ENCODE measurements at places on chromosomes 6 and 20.

- no peak for DNase-seq
Observed at GRCh38 chr6:157461000-157461915, 80.3 kb downstream of the ZDHHC14 start.

DNA sequence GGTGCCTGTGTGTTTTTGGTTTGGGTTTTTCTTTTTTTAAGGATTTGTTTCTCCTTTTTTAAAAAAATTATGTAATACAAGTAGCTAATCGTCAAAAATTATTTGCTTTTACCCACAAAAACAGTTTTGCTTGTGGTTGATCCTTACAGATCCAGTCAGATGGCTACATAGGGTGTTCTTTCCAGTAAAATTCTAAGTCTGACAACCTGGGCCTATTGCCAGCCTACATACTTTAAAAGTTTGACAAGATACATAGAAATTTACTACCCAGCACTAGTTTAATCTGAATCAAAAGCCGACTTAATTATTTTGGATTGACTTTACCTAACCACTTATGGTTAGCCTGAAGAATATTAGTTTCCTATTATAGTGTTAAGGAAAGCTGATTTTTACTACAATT, 2.1 kb upstream of the SOX4 start:
- no peak for DNase-seq

DNA sequence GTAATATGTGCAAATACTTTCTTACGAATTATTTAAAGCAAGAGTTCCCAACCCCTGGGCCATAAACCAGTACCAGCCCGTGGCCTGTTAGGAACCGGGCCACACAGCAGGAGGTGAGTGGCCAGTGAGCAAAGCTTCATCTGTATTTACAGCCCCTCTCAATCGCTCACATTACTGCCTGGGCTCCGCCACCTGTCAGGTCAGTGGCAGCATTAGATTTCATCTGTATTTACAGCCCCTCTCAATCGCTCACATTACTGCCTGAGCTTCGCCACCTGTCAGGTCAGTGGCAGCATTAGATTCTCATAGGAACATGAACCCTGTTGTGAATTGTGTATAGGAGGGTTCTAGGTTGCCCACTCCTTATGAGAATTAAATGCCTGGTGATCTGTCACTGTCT, 142.0 kb downstream of the RNASET2 start:
- DNase-seq, result no peak

DNA sequence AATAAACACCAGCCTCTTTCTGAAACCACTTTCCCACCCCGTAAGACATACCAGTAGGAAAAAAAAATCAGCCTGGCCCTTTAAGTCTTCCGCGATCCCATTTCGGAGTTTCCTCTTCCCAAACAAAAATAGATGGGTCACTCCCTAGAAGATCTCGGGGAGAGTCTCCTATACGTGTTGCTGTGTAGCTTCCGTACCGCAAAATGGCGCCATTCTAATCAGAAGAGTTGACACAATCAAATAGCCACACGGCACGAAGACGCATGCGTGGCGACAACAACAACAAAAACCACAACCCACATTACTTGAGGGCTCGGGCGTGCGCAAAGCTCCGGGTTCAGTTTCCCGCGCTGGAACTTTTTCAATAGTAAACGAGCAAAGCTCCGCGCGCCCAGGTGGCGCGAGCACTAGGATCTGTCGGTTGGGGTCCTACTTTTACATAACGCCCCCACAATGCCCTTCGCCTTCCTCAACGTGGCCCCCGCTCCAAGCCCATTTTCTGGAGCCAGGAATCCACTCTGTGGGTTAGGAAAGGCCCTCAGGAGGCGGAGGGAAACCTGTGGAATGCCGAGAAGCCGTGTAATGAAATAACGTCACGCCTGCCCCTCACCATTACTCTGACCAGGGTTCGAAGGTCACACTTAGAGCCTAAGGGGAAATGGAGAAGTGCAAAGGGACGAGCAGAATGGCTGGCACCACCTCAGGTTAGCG, at the start of gene GPANK1:
TSS of gene GPANK1 (minus strand) at position 208 of the 711 bp plus-strand sequence. CDS start 519 bp downstream, outside the sequence.
- peak; percentile 82 for DNase-seq

DNA sequence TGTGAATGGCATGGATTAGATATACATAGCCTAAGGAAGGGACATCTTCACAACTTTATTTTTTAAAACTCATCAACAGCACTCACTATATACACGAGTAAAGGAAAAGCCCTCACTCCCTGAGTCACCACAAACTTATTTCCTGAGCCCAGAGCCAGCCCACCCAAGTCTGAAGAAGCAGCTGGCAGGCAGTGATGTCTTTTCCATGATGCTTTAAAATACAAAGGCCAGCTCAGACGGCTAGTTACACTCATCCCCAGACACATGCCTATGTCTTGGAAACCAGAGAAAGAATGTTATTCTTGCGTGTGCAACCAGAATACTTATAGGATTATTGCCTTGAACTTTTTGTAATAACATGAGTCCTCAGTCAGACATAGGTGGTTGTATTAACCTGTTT, 114.4 kb downstream of the ADGRG6 start:
- DNase-seq, result no peak

DNA sequence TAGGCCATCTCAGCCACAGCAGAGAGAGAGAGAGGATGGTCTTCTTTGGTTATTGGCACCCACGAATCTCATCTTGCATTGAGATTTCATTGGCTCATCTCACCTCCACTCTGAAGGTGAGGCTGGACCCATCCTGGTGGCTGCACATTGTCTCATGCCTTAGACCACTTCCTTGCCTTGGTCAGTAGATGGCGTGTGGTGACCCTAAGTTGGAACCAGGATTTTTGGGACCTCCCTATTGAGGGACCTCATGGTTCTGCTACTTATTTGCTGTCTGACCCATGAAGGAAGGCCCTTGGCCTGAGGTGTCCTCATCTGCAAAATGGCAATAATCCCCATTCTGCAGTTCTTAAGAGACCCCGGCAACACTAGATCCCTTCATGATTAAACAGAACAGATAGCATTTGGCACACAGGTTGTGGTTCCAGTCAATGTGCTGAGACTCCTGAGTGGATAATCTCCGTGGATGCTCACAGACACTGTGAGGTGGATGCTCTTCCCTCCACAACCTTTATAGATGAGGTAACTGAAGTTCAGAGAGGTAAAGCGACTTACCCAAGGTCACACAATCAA, 21.5 kb upstream of the AAR2 start:
- DNase-seq, result no peak

- DNase-seq, result no peak
Observed at GRCh38 chr6:144580039-144580438, 294.9 kb downstream of the UTRN start.

DNA sequence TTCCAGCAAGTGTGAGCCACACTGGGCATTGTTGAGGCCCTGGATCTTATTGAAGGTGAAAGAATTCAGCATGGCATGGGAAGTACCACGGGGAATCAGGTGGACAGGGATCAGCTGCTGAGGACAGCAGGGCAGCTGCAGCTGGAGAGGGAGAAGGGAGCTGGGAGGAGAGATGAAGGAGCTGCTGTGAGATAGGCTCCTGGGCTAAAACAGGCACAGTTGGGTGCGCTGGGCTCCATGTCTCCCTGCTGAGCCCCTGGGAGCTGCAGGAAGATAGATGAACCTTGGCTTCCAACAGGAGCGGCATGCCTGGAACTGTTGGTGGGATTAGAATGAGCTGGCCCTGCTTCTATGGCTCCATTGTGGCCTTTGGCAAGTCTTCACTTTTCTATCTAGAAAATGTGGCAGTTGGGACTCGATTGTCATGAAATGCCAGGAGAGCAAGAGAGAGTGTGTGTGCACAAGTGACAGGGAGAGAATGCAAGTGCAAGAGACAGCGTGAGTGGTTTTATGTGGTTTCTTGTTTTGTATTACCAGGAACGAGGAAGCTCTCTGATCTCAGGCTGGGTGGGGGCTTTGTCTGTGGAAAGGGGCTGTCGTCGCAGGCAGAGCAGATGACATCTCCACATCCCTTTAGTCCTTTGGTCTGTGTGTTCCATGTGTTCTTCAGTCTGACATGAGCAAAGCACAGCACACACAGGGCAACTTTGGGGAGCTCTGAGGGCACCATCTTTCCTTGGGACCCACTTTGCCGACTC, 20.4 kb downstream of the SNPH start:
- no peak for DNase-seq

GRCh38 chr6:134637282-134637681, 312.6 kb downstream of the ALDH8A1 start:
- DNase-seq, result no peak

- DNase-seq, result no peak
Observed at GRCh38 chr6:55992546-55992945, 117.2 kb upstream of the BMP5 start.

DNA sequence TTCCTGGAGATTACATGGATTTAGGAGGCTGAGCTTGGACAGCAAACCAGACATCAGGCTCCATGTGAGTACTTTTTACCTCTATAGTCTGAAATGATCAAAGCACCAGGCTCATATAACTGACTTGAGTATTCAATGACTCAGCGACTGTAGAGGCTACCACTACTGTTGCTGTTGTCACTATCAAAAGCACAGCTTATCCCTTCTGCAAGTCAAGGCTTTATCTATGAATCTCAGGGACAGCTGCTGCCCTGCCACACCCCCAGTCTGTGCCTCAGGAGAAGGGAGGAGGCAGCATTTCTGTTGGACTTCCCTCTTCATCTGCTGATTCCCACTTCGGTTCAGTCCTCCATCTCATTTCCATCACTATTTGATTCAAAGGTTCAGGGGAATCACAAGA, 80.5 kb upstream of the CNR1 start:
- DNase-seq, result no peak

- DNase-seq, result no peak
Observed at GRCh38 chr6:155717374-155717773, 261.7 kb upstream of the NOX3 start.

DNA sequence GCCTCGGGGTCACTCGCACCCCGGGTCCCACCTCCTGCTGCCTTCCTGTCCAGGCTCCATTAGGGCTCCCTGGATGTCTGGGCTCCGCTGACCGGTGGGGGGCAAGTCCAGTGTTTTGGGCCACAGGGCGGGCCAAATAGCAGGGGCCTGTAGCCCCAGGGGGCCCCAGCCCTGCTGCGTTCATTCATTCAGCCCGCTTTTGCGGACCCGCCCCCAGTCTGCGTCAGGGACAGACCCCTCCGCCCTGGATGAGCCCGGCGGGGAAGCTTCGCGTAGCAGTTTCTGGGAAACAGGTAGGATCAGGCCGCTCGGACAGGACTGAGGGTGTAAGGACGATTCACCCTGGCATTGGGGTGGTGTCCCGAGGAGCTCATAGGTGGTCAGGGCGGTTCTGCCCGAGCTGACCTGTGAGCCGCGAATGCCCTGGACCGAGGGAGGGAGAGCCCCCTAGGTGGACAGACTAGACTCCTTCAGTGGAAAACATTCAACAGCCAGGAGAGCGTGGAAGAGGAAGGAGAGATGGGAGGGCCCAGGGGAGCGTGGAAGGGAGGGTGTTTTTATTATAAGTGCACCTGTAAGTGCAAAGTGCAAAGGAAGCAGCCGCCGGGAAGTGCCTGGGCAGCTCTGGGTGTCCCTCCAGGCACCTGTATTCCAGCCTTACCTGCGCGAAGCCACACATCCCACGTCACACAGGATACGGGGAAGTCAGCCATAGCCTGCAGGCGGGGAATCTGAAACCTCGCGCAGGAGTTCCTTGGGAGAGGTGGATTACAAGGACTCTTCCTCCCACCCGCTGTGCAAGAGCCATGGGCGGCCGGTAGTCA, 662 bp downstream of the ENTPD6 start:
- DNase-seq, result no peak

GRCh38 chr6:125262016-125263013, 39.5 kb downstream of the HDDC2 start:
- no peak for DNase-seq

DNA sequence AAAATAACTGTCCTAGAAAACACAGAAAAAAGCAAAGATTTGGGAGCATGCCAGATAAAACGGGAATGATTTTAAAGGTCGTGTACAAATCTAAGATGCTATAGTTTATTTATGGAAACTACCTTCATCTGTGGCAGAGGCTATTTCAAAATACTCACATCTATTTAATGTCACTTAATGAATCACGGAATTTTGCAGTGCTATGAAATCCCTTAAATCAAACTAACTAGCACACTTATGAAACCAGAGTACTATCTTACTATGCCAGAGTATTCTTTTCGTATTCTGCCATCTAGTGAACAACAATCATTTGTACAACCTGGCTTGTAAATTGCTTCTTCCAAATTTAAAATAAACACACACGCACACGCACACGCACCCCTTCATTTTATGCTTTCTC, 77.9 kb upstream of the BMP5 start:
- DNase-seq, result no peak

- DNase-seq, result no peak
Observed at GRCh38 chr20:44231193-44231592, 15.9 kb upstream of the GDAP1L1 start.

- DNase-seq, result no peak
Observed at GRCh38 chr20:3843490-3843889, 3.1 kb upstream of the MAVS start.

DNA sequence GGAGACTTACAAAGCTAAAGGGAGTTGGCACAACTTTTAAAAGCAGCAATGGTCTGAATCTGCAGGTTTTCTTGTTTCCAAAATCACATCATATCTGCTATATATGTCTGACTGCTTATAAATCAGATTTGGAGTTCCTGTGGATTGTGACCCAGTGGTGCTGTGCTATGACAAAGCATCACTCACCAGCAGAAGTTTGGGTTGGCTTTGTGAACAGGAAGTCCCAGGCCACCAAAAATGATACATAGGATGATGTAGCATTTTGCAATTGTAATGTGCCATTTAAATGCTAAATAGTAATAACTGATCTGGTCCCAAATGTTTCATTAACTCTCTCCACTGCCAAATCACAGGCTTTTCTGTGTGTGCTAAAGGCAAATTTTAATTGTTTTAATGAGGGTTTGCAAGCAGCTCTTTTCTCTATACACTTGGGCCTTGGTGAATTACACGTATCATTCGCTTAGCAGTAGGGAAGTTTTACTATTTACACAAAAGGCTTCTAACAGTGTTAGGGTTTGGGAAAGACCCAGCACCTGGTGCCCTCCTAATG, 60.8 kb downstream of the SYNDIG1 start:
- DNase-seq, result no peak

DNA sequence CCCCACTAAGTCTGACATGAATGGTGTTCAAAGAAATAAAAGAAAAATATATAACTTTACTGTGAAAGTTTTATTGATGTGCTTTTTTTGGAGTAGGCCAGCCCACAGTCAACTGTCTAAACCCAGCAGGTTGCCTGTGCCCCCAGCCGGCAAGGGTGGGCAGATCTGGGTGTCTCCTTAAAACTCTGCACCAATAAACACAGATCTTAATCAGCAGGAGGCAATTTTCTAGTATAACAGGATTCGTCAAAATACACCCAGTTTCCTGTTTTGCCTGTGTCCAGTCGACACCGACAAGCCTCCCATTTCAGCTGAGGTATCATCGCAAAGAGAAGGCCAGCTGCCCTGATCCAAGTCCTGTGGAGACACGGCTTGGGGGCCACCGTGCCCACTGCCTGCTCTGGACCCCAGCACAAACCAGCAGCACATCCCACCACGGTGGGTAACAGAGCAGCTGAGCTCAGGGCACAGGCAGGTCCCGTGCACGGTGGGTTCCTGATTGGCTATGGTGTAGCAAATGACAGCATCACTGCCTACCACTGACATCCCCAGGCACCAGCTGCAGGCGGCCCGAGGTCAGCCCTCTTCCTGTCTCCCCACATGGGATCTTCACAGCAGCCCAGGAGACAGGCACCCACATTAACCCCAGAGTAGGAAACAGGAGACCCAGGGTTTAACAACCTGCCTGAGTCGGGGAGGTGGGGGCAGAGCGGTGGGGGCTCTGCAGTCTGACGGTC, 15.7 kb downstream of the BMP7 start:
- DNase-seq, result no peak

GRCh38 chr6:37074053-37074827, 68.8 kb downstream of the FGD2 start:
- DNase-seq, result no peak

- DNase-seq, result no peak
Observed at GRCh38 chr20:53941680-53942471, 128.5 kb downstream of the BCAS1 start.

GRCh38 chr20:3227936-3228749, 10.8 kb downstream of the SLC4A11 start:
- DNase-seq, result no peak

All from activated naive CD4-positive, alpha-beta T cell (primary cell).